Calu3 (cell line): ENCODE measurements at places on chromosomes 5 and 9. TPM values are rescaled to one million over a fixed set of nuclear protein-coding genes. Genes with fewer than 3 reads are reported as not detected.

GRCh38 chr5:94707359-94707758, 88.9 kb downstream of the SLF1 start:
- no peaks in the 10 kb centered on the region for H3K27me3 ChIP-seq
- no peaks in the 10 kb centered on the region for H3K4me1 ChIP-seq
- no peak for DNase-seq
- no peak overlapping the region for H3K27ac ChIP-seq
- H3K4me3 ChIP-seq: no peak overlapping the region

DNA sequence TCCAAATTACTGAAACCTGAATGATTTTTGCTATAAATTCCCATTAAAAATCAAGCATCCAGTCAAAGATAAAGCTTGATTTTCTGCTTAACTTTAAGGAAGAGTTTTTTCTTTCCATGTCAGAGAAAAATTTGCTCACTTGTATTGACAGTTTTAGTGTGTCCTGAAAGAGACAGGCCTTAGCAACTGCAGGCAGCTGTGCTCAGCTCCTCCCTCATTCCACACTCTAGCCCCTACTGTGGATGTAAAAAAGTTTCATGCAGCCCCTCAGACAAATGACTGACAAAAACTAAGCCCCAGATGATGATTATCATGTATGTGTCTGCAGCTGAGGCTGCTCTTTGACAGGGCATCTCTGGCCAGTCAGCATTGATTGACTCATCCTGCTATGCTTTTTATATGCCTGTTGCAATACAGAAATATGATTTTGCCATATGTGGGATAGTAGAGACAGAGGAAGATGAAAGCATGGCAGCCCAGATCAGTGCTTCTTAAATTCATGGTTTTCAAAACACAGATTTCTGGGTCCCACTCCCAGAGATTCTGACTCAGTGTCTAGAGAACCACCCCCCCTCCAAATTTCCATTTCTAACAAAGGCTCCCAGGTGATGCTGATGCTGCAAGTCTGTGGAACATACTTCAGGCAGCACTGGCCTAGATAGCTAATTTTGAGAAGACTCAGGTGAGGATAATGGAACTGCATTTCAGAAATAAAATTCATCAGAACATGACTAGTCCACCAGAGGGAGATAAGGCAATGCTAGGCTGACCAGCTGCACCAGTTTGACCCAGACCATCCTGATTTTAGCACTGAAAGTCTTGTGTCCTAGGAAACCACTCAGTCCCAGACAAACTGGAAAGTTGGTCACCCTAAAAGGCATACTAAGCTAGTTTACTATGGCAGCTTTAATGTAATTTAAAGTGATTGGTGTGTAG, 298.7 kb upstream of the KCNN2 start:
- no peak overlapping the region for H3K27ac ChIP-seq
- no peak overlapping the region for H3K4me3 ChIP-seq
- no peak for DNase-seq
- peaks cover 20% of the 10 kb centered on the region for H3K27me3 ChIP-seq

- H3K27ac ChIP-seq: peak overlapping the region; percentile 12
- H3K27me3 ChIP-seq: no peaks in the 10 kb centered on the region
- H3K4me3 ChIP-seq: peak overlapping the region; percentile 12
- H3K4me1 ChIP-seq: peaks cover 43% of the 10 kb centered on the region
Measured at GRCh38 chr5:168270476-168270875, 21.0 kb upstream of the WWC1 start.

GRCh38 chr9:19969721-19970120, 180.9 kb upstream of the SLC24A2 start:
- H3K27me3 ChIP-seq: no peaks in the 10 kb centered on the region
- H3K4me3 ChIP-seq: no peak overlapping the region
- no peaks in the 10 kb centered on the region for H3K4me1 ChIP-seq
- no peak overlapping the region for H3K27ac ChIP-seq
- H3K36me3 ChIP-seq: no peaks in the 10 kb centered on the region
- no peak for DNase-seq

DNA sequence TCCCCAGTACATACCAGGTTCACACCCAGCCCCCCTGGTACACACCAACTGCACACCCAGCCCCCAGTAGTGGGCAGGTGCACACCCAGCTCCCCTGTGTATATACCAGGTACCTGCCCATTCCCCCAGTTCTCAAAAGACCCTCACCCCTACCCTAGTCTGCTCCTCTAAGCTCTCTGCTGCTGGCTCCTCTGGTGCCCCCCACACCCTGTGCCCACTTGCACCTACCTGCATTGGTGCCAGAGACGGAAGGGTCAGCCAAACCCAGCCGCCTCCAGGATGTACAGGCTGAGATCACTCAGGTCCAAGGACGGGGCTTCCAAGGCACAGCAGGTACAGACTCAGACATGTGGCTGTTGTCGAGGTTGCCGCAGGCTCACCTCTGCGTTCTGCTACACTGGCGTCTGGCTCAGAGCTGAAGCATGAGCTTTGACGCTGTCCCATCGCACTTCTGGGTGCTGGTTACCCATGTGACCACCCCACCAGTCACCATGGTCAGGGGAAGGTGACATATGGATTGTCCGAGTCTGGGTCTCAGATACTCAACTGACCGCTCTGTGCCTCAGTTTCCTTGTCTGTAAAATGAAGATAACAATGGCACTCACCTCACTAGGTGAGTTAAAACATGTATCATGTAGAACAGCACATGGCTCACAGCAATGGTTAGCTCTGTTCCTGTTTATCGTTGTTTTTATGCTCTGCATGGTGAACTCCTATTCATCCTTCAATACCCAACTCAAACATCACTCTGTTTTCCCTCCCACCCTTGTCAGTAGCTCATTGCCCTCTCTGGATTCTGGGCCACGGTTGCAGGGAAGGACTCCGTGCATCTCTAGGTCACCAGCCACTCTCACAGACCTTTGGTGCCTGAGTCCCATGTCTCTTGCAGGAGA, 45.3 kb upstream of the SUSD3 start:
- no peaks in the 10 kb centered on the region for H3K27me3 ChIP-seq
- DNase-seq: no peak
- H3K27ac ChIP-seq: no peak overlapping the region
- no peaks in the 10 kb centered on the region for H3K36me3 ChIP-seq
- no peaks in the 10 kb centered on the region for H3K4me1 ChIP-seq

DNA sequence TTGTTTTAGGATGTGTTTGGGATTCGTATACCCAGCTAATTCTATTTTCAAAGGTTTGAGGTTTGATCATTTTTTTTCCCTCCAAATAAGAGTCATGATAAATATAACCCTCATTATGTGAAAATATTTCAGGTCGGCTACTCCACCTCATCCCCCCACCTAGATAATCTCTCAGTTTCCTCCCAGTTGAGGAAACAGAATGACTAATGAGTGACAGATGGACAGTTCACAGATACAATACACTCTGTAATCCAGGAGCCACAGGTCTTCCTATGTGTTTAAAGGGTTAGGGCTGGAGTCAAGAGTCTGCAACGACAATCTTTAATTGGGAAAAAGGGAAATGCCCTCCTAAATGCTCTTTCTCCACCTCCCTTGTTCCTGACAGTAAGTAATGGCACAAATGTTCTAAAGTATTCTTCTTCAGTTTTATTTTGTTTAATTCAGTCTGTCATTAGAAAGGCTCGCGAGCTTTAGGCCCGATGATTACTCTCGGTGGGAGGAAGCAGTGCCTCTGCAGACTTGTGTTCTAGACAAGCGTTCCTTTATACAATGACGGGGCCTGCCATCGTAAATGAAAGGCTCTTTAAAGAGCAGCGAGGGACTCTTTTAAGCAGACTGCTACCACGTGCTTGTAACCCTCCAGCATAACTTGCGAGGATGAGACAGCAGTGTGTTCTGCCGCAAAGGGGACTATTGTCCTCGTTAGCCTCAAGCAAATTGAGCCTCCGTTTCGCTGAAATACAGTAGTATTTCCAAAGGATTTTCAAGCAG, 69.0 kb downstream of the MEF2C start:
- no peaks in the 10 kb centered on the region for H3K4me1 ChIP-seq
- no peak overlapping the region for H3K27ac ChIP-seq
- H3K4me3 ChIP-seq: no peak overlapping the region
- H3K27me3 ChIP-seq: no peaks in the 10 kb centered on the region

- no peak for DNase-seq
- H3K27me3 ChIP-seq: no peaks in the 10 kb centered on the region
- no peaks in the 10 kb centered on the region for H3K36me3 ChIP-seq
- H3K4me1 ChIP-seq: no peaks in the 10 kb centered on the region
- no peak overlapping the region for H3K27ac ChIP-seq
Measured at GRCh38 chr5:65185468-65185867, 296.3 kb downstream of the ADAMTS6 start.

The FKTN gene
- 8.6 and 11.8 TPM in 2 replicates for total RNA-seq

The TLR4 gene
- 0.12 and 0.64 TPM in 2 replicates for total RNA-seq

The BNIP1 gene
- total RNA-seq: 13.4 and 13.6 TPM in 2 replicates

The MARVELD2 gene
- total RNA-seq: 40.9 and 46.0 TPM in 2 replicates
